ENCODE measurements at places on chromosomes 12 and 14.

GRCh38 chr12:56792678-56793077, 29.6 kb downstream of the HSD17B6 start:
- H3K4me1 ChIP-seq, result no peaks in the 10 kb centered on the region
- no peak overlapping the region for H3K27ac ChIP-seq
- no peaks in the 10 kb centered on the region for H3K27me3 ChIP-seq

DNA sequence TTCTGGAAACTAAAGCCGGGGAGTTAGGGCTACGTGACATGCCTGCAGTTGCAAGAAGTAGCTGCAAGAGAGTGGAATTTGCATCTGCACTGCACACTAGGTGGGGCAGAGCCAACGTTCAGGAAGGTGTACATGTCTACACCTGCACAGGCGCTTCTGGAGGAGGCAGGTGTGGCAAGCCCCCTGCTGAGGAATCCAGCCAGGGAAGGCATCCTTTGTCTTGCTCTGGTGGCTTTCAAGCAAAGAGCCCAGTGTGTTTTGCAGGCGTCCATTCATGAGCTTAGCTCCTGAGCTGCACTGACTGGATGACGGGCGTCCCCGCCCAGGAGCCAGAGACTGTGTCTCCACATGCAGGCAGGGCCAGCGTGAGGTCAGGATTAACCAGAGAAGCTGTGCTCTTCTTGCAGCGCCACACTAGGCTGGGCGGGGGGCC, 116.3 kb downstream of the ZFP36L1 start:
- H3K27ac ChIP-seq, result peak overlapping the region; percentile 15
- no peaks in the 10 kb centered on the region for H3K36me3 ChIP-seq
- H3K4me1 ChIP-seq, result peaks cover 54% of the 10 kb centered on the region
- DNase-seq, result no peak
- no peak overlapping the region for H3K4me3 ChIP-seq

DNA sequence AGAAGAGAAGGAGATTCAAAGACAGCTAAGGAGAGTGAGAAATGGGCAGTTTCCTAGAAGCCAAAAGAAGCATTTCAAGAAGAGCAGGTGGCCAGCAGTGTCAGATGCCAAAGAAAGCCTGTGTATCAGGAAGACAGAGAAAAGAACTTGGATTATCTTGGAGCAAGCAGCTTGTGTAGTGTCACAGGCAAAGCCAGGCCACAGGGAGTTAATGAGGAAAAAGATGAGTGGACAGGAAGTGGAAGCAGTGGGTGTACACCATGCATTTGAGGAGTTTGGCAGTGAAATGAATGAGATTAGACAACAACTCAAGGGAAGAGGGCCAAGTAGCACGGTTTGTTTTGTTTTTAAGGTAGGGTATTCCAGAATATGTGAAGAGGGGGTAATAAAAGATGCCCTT, 5.6 kb upstream of the MYH7 start:
- no peaks in the 10 kb centered on the region for H3K4me1 ChIP-seq
- DNase-seq, result no peak
- H3K36me3 ChIP-seq, result no peaks in the 10 kb centered on the region
- H3K27ac ChIP-seq, result no peak overlapping the region
- no peaks in the 10 kb centered on the region for H3K27me3 ChIP-seq

GRCh38 chr14:72611506-72611905, 282.4 kb downstream of the DPF3 start:
- DNase-seq, result no peak
- H3K36me3 ChIP-seq, result no peaks in the 10 kb centered on the region

- no peaks in the 10 kb centered on the region for H3K27me3 ChIP-seq
- no peaks in the 10 kb centered on the region for H3K36me3 ChIP-seq
- peaks cover 3% of the 10 kb centered on the region for H3K4me1 ChIP-seq
- no peak for DNase-seq
- H3K27ac ChIP-seq, result no peak overlapping the region
These were observed 207.6 kb downstream of the BCL11B start for GRCh38 chr14:99064262-99064954.

DNA sequence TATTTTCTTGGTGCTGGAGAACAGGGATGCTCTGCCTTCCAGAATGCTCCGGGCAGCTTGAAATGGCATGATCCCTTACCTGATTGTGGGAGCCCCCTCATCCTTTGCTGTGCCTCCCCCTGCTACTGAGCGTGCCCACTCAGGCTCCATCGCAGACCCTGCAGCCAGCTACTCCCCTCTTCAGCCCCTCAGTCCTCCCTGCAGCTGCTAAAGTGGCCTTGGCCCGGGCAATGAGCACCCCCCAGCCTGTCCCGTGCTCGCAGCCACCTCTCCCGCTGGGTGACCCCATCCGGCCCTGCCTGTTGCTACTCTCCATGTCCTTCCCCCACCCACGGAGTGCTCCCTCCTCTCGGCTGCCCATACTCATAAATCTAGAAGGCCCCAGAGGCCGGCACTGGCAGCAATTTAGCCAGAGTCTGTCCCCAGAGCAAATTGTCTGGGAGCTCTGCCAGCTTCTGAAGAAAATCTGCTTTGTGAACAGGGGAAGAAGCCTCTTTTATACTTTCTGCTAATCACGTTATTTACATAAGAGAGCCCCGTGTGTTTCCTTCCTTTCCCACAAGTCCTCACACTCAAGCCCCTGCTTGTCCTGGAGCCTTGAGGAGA, 143.7 kb upstream of the FRMD6 start:
- H3K27ac ChIP-seq, result no peak overlapping the region
- no peaks in the 10 kb centered on the region for H3K27me3 ChIP-seq
- no peaks in the 10 kb centered on the region for H3K36me3 ChIP-seq

DNA sequence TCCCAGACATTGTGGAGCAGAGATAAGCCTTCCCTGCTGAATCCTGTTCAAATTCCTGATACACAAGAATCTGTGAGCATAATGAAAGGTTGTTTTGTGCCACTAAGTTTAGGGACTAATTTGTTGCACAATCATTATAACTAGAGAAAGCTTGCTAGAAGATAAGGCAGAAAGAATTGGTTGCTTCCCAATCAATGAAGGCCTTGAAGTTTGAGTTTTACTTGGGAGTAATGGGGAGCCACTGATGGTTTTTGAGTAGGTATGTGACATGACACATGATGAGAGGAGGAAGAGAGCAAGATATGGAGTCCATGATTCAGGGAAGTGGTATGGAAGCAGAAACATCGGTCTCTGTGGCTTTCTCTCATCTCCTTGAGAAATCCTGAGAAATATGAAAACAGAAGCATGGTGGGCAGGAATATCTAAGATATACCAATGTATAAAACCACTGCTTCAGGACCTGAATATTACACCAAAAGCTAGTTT, 13.3 kb upstream of the TCP11L2 start:
- H3K36me3 ChIP-seq, result no peaks in the 10 kb centered on the region
- H3K4me3 ChIP-seq, result no peak overlapping the region
- H3K4me1 ChIP-seq, result peaks cover 12% of the 10 kb centered on the region

- H3K27me3 ChIP-seq, result no peaks in the 10 kb centered on the region
- H3K36me3 ChIP-seq, result no peaks in the 10 kb centered on the region
- DNase-seq, result no peak
- H3K4me1 ChIP-seq, result no peaks in the 10 kb centered on the region
- no peak overlapping the region for H3K27ac ChIP-seq
These were observed 569.9 kb upstream of the MGAT4C start for GRCh38 chr12:86826051-86826450.

GRCh38 chr12:54383041-54383609, 1.4 kb downstream of the ZNF385A start:
- H3K4me1 ChIP-seq, result peaks cover 5% of the 10 kb centered on the region
- peaks cover 5% of the 10 kb centered on the region for H3K27me3 ChIP-seq
- H3K27ac ChIP-seq, result no peak overlapping the region

GRCh38 chr12:132084621-132085290, 59.4 kb downstream of the DDX51 start:
- peak; percentile 73 for DNase-seq
- H3K27ac ChIP-seq, result no peak overlapping the region
- no peaks in the 10 kb centered on the region for H3K27me3 ChIP-seq
- peaks cover 5% of the 10 kb centered on the region for H3K36me3 ChIP-seq

DNA sequence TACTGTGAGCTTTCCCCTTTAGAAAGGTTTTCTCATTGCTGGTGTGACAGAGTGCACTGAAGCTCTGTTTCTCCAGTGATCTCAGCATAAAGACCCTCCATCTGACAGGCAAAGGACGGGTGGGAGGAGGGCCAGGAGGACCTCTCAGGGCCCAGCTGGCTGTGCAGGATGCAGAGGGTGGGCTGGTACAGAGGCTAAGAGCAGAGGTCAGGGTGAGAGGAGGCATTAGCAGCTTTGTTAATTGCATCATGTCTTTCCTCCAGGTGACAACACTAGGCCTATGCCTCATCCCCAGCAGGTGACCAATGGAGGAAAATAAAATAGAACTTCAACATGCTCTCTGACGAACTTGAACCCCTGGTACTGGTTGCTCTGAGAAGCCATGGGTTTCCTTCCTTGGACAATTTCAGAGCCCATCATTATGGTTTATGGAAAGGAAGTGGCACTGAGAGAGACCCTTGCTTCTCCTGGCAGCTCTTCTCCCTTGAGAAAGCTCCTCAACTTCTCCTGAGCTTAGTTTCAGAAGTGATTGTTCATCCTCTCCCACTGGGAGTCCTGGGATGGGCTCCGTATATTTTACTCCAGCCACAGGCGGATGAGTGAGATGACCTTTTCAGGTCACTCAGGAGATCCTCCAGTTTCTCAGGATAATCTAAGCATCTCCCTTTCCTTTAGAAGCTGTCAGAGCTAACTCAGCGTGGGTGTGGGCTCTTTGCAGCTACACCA, 45.8 kb upstream of the ATP23 start:
- peak overlapping the region; percentile 66 for H3K27ac ChIP-seq
- H3K36me3 ChIP-seq, result no peaks in the 10 kb centered on the region
- H3K4me1 ChIP-seq, result peaks cover 55% of the 10 kb centered on the region
- H3K27me3 ChIP-seq, result no peaks in the 10 kb centered on the region
- DNase-seq, result peak; percentile 58
- H3K4me3 ChIP-seq, result no peak overlapping the region

- DNase-seq, result no peak
- H3K27me3 ChIP-seq, result no peaks in the 10 kb centered on the region
- no peak overlapping the region for H3K27ac ChIP-seq
- peaks cover 4% of the 10 kb centered on the region for H3K36me3 ChIP-seq
- no peak overlapping the region for H3K4me3 ChIP-seq
These were observed 24.5 kb downstream of the ERG28 start for GRCh38 chr14:75636100-75636692.

DNA sequence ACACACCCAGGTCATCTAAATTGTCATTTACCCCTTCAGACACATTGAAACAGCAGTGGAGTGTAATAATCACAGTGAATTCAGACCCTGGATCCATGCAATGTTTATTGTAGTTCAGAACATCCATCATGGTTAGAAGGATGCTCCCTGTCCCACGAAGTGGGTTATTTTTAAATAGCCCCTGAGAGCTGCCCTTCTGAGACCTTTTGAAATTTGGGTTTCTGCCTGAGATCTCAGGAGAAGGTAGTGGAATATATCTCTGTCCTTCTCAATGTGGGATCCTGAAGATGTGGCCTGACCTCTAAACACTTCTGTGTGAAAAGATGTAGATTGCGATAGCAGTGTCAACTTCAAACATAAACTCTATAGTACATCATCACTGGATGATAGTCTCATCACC, 1080.6 kb downstream of the TMEM121 start:
- no peak for DNase-seq
- no peaks in the 10 kb centered on the region for H3K36me3 ChIP-seq
- H3K27ac ChIP-seq, result no peak overlapping the region
- no peaks in the 10 kb centered on the region for H3K27me3 ChIP-seq

DNA sequence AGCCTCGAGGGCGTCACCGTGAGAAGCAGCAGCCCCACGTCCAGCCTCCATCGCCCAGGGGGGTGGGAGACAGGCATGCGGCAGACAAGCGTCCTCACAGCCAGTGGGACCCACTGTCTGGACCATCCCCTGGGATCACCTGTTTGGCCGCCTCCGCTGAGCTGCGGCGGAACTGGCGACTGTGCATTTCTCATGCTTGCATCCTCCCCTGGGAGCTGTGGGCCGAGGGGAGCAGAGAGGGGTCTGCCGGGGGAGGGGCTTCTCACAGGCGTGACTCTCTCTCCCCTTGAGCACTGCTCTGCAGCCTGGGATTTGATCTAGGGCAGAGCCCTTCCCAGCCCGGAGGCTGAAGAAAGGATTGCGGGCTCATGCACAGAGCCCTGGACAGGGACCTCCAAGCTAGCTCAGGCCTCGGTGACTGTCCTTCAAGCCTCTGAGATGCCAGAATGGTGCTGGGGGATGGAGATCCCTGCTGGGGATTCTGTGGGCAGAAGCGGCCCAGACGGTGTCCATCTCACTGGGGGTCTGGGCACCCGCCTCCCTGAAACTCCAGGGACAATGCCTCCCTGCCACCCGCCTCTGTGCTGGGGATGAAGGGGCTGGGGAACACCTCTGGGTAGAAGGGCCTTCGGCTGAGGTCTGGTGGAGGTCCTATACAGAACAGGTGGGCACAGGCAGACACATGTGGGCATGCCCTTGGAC, 61.1 kb downstream of the PRIMA1 start:
- no peaks in the 10 kb centered on the region for H3K4me1 ChIP-seq
- H3K27ac ChIP-seq, result no peak overlapping the region
- H3K27me3 ChIP-seq, result no peaks in the 10 kb centered on the region
- no peak for DNase-seq
- H3K4me3 ChIP-seq, result no peak overlapping the region
- H3K36me3 ChIP-seq, result no peaks in the 10 kb centered on the region

DNA sequence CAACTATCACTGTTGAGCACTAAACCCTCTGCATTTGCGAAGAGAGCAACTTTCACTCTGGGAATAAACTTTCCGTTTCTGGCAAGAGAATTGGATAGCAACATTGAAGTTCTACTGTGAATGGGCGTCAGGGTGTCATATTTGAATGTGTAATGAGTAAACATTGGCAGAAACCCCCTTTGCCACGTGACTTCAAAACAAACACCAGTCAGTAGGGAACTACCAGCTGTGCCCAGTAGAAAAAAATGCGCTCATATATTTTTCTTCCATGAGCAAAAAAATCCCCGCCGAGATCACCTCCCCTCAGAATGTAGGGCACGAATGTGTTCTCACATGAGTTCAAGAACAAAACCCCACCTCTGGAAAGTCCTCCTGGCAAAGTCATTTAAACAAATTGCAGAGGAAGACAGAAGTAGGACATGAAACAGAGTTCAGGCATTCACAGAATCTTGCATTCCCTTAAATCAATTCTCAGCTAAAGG, 80.6 kb downstream of the BTG1 start:
- DNase-seq, result no peak
- no peak overlapping the region for H3K4me3 ChIP-seq
- H3K36me3 ChIP-seq, result no peaks in the 10 kb centered on the region

DNA sequence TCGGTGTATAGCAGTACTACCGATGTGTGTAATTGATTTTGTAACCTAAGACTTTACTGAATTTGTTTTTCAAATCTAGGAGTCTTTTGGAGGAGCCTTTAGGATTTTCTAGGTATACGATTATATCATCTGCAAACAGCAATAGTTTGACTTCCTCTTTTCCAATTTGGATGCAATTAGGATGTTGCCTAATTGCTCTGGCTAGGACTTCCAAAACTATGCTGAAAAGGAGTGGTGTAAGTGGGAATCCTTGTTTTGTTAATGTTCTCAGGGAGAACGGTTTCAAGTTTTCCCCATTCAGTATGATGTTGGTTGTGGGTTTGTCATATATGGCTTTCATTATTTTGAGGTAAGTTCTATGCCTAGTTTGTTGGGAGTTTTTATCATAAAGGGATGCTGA, 171.6 kb upstream of the PDE3A start:
- DNase-seq, result no peak
- no peak overlapping the region for H3K4me3 ChIP-seq
- no peaks in the 10 kb centered on the region for H3K27me3 ChIP-seq
- H3K4me1 ChIP-seq, result no peaks in the 10 kb centered on the region
- no peaks in the 10 kb centered on the region for H3K36me3 ChIP-seq
